CD8-positive, alpha-beta memory T cell (primary cell): ENCODE measurements at places on chromosomes 1 and 21. TPM values are rescaled to one million over a fixed set of nuclear protein-coding genes. Genes with fewer than 3 reads are reported as not detected.

Gene SAMD13
- 0.48 TPM for polyA plus RNA-seq

Gene NLRP3
- polyA plus RNA-seq: 3.0 TPM

Gene TSPEAR
- 0.05 TPM for polyA plus RNA-seq

Gene CAPN9
- polyA plus RNA-seq: not detected

Gene SGIP1
- polyA plus RNA-seq: not detected

Gene G0S2
- polyA plus RNA-seq: not detected

Gene TSSK3
- polyA plus RNA-seq: 0.44 TPM
